Hippocampal formation (tissue), 2 donors: ENCODE measurements at places on chromosomes 3 and 15.

DNA sequence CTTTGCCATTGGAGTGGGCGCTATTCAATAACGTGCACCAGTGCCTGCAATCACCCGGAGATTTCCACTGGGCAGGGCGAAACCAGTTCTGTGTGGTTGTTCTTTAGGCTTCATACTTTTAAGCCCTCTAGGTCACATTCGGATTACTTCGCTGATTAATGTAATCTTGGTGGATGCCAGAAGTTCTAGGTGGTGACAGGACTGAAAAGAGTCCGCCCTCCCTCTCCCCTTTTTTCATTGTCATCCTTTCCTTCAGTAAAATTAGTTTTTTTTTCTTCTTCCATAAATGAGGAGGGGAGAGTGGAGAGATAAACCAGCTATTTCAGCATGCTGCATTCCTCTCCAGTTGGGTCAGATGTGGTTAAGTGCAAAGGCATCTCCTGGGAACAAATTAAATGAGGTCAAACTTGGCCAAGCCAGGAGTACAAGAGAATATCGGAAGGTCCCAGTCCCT is 2.3 kb upstream of the SLC2A2 start:
- DNase-seq: no peak

DNA sequence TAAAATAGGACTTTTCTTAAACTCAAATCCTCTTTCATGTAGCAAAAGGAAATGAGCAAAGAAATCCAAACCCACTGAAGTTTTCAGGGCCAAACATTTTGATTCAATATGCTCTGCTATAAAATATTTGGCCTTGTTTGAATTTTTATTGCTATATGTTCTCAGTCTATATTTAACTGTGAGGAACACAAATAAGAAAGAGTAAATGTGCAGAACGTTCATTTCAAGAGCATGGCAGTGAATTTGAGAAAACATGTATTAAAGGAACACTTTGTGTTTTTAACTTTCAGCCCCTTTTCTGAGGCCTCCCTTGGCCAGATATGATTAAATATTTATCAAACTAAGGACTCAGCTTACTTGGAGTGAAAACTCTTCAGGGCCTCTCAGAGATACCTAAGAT is 124.7 kb upstream of the CCNL1 start:
- no peak for DNase-seq

DNA sequence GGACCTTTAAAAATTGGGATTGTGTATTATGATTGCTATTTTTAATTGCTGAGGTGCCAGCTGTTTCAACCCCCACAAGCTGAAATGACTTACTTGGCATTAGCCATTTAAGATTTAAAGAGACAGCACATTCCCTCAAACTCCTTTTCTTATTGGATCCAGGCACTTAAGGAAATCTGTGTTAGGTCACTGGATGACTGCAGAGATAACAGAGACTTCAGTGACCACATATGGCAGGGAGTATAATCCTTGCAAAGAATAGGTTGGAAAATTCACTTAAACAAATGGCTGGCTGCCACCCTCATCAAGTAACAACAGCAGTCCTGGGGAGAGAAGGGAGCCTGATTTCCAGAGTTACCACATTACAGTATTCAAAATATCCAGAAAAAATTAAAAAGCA is 66.6 kb downstream of the SLMAP start:
- no peak for DNase-seq

DNA sequence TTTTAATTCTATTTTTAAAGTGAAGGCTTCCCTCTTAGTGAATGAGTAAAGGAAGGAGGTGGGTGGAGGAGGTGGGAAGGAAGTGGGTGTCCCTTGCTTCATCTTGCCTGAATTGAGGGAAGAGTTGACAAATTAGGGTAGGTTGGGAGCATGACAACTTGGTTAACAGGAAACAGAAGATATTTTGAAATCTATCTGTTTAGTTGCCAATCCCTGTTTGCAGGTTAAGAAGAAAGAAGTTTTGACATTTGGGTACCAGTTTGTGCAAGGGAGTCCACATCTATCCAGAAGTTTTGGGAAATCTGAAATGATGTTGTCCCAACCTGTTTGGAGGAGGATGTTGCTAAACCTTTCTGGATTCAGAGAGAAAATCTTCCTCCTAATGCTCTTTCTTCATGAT is 204.1 kb upstream of the SUCLG2 start:
- no peak for DNase-seq

DNA sequence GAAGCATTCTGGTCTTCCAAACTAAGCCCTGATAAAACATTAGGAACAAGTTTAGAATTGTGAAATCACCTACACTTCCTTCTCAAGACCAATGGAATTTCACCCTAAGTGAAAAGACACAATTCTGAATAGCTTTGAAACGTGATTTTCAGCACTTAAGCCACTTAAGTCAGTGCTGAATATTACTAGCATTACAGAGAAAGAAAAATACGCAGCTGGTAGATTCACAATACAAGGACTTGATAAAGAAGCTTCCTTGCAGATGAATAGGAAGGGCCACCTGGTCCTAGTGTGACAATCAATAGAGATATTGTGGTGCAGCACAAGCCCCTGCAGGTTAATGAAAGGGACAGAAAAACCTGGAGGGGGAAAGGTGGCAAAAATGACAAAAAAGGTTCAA is 353.1 kb upstream of the ALCAM start:
- DNase-seq: no peak

DNA sequence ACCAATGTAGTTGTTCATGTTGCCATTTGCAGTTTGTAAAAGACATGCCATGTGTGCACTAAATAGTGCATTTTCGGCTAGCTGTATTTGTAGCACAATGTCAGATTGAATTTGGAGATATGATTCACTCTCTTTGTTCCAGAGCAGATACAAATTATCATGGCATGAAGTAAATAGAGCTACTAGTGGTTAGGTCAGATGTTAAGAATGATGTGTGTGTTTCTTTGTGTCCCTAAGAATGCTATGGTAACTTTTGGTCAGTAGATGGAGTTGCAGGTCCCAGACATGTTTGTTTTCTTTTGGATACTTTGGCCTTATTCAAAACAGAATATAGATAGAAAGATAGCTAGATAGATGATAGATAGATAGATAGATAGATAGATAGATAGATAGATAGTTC is 595.8 kb downstream of the NLGN1 start:
- no peak for DNase-seq

- DNase-seq: no peak
These were observed 676 bp downstream of the CNOT10 start for GRCh38 chr3:32685543-32686185.

GRCh38 chr3:191383124-191383523 is 52.8 kb upstream of the UTS2B start:
- DNase-seq: no peak

GRCh38 chr3:73656241-73656890 is 31.6 kb upstream of the PDZRN3 start:
- DNase-seq: no peak

GRCh38 chr15:64991536-64992135 is 1.9 kb upstream of the SPG21 start:
- no peak for DNase-seq

- DNase-seq: no peak
These were observed 22.8 kb downstream of the HCLS1 start for GRCh38 chr3:121637922-121638321.

- no peak for DNase-seq
These were observed 143.0 kb downstream of the TNIK start for GRCh38 chr3:171317171-171317570.

DNA sequence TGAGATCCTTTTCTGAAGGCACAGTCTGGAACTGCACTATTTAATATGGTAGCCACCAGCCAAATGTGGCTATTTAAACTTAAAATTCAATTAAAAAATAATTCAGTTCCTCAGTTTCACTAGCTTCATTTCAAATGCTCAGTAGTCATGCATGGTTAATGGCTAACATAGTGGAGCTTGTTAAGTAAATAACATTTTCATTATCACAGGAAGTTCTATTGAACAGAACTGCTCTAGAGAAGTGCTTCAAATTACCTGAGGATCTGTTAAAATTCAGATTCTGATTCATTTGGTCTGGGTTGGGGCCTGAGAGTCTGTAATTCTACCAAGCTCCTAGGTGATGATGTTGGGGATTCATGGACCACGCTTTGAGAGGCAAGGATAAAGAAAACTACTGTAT is 109.6 kb upstream of the THRB start:
- DNase-seq: no peak

- no peak for DNase-seq
These were observed 41.3 kb downstream of the ARNT2 start for GRCh38 chr15:80445300-80446041.

- DNase-seq: no peak
These were observed 406.5 kb upstream of the ARHGEF26 start for GRCh38 chr3:153714588-153715290.
